ENCODE measurements at places on chromosomes 16 and 17.

DNA sequence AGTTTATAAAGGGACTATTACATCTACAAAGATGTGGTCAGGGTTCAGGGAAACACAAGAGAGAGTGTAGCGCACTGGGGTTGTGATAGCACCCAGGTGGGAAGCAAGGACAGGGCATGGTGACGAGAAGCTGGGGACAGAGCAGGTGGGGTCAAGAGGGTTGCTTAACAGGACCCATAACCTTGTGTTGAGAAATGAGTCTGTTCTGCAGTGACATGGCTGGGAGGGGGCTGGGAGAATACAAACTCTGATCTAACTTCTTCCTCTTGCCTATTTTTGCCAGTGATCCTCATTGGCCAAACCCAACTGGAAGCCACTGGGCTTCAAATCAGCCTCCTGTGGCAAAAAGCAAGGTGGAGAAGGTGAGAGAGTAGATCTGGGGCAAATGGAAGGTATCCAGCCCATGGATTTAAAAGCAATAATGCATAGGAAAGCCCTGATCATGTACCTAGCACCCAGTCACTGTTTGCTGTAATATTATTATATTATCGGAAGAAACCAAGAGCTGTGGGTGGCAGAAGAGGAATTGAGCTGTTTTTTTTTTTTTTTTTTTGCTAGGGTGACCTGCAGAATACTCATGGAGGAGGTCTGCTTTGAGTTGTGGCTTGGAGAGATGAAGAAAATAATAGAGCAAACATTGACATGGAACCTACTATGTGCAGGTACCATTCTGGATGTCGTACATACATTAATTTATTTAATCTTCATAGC, 76.9 kb upstream of the ZFHX3 start:
- no peak for DNase-seq

DNA sequence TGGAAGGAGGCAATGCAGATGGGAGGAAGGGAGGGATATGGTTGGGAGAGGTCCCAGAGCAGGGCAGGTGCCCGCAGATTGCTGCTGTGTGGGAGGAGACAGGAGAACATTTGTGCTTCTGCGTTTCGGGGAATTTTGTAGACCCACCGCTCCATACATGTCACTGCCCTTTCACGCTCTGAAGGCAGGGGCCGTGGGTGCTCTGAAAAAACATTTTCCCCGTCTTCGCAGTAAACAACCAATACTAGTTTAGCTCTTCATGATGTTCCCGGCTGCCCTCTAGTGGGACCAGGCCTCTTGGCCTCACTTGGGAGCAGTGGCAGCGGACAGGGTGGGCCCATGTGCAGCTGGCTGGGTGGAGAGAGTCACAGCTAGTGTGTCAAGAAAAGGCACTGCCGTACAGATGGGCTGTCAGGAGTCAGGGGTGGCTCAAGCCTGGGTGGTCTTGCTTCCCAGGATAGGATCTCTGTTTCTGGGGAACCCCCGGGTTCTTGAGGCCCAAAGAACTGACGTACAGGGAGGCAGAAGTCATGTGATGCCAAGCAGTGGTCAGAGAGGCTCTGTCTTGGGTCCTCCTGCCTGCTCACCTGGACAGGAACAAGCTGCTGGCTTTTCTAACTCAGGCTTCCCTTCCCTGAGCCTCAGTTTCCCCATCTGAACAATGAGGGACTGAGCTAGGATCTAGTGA, 46.5 kb upstream of the CPNE2 start:
- DNase-seq, result no peak

DNA sequence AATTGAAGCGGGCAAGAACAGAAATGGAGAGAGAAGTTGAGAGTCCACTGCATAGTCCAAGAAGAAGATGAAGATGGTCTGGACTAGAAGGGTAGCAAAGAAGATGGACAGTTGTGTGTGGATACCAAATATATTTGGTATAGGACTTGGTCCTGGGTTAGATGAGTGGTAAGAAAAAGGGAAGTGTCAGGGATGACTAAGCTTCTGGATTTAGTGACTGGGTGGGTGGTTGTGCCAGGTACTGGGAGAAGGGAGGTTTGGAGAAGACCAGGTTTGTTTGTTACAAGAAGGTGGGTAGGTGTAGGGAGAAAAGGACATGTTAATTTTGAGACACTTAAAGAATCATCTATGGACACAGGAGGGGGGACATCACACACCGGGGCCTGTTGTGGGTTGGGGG, 5.4 kb downstream of the VMP1 start:
- DNase-seq, result no peak

DNA sequence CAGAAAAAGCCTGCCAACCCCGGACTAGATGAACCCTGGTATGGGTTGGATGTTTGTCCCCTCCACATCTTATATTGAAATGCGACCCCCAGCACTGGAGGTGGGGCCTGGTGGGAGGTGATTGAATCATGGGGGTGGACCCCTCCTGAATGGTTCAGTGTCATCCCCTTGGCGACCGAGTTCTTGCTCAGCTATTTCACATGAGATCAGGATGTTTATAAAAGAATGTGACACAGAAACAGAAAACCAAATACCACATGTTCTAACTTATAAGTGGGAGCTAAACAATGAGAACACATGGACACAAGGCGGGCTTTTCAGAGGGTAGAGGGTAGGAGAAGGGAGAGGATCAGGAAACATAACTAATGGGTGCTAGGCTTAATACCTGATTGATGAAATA, 576.0 kb upstream of the HSBP1 start:
- no peak for DNase-seq

DNA sequence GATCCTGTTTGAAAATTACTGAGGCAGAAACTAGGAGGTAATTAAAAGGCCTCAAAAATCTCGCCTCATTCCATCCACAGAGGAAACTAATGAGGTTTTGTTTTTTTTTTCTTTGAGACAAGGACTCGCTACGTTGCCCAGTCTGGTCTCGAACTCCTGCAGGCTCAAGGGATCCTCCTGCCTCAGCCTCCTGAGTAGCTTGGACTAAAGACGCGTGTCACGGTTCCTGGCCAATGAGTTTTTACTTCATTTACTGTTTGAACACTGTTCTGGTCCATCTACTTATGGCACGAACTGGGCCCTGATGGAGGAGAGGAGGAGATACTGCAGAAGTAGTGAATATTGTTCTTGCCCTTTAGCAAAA, 600 bp upstream of the BLTP2 start:
- no peak for DNase-seq

DNA sequence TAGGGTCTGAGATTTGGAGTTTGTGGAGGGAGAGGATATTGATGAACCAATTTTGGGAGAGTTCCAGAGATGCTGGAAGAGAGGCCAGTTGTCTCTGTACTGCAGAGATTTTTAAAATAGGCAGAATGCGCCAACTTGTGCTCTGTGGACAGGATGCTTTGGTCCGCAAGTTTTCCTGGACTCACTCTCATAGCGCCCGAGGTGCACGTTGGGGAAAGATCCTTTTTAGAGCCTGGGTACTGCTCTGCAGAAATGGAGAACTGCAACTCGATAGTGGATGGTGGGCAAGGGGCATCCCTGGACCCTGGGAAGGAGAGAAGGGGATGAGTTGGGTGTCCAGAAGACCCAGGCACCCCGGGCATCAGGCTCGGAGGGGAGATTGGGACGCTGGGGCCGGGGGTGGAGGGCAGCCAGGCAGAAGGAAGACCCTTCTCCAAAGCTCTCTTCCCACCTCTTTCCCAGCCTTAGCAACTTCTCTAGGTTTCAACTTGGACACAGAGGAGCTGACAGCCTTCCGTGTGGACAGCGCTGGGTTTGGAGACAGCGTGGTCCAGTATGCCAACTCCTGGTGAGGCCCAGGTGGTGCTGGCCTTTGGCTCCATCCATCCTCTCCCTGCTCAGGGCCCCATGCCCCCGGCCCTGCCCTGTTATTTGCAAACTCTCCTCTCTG, 590 bp downstream of the ITGAX start:
- no peak for DNase-seq

DNA sequence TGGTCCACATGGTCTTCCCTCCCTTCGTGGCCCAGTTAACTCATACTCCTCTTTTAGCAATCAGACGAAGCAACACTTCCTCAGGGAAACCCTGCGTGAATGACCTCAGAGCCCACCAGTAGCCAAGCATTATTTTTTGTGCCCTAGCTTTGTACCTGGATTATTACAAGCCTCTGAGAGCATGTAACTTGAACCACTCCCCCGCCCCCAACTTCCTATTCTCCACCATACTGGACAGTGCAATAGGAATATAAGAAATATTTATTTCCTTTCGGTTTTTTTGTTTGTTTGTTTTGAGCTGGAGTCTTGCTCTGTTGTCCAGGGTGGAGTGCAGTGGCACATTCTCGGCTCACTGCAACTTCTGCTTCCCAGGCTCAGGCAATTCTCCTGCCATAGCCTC, 2.9 kb downstream of the CPPED1 start:
- DNase-seq, result no peak

- no peak for DNase-seq
Measured at GRCh38 chr16:52470585-52470984, 76.4 kb downstream of the TOX3 start.

- DNase-seq, result no peak
Measured at GRCh38 chr16:9479008-9479407, 387.6 kb downstream of the HAPSTR1 start.

DNA sequence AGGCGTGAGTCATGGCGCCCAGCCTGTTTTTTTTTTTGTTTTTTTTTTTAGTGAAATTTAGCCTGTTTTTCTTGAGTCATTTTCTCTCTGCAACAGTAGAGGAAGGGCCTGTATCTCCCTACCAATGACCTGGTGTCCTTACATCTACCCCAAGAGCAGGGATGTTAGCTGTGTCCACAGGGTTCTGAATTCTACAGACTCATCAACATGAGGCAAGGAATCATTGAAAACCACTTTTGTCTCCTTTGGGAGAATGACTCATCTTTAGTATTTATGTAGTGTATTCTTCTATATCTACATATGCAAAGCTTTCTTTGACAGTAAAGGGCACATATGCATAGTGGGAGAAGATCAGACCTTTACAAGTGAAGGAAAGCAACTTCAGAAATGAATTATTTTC, 105.3 kb downstream of the SPECC1 start:
- no peak for DNase-seq

GRCh38 chr16:61435346-61435745, 600.9 kb downstream of the CDH8 start:
- DNase-seq, result no peak

DNA sequence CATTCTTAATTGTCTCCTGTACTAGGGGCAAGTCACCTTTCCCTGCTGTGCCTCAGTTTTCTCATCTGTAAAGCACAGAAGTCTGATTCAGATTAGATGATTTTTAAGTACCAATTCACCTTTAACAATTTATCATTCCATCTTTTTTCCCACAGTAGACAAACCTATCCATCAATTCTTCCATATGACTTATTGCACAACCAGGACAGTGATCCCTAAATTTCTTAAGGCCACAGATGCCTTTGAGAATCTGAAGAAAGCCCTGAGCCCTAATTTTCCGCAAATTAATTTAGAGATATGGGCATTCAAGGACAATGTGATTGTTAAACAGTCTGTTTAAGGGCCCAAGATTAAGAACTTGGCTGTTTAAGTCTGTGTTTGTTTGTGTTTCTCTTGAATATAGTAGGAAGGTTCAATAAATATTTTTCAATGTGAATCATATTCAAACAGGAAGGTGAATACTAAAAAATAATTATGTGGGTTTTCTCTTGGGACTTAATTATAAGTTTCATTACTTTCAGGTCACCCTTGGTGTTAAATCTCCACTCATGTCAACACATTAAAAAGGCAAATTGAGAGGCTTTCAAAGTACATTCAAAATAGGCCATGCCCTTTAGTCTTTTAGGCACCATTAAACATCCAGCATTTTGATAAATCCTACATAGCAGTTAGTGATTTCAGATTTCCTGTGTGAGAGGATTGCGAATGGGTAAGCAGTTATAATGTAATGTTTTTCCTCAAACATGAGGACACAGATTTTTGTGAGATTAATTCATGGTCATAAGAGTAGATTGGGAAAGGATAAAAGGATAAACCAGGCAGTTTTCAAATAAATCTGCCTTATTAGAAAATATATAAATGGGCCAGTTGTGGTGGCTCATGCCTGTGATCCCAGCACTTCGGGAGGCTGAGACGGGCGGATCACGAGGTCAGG, 34.9 kb upstream of the MMD start:
- DNase-seq, result no peak

DNA sequence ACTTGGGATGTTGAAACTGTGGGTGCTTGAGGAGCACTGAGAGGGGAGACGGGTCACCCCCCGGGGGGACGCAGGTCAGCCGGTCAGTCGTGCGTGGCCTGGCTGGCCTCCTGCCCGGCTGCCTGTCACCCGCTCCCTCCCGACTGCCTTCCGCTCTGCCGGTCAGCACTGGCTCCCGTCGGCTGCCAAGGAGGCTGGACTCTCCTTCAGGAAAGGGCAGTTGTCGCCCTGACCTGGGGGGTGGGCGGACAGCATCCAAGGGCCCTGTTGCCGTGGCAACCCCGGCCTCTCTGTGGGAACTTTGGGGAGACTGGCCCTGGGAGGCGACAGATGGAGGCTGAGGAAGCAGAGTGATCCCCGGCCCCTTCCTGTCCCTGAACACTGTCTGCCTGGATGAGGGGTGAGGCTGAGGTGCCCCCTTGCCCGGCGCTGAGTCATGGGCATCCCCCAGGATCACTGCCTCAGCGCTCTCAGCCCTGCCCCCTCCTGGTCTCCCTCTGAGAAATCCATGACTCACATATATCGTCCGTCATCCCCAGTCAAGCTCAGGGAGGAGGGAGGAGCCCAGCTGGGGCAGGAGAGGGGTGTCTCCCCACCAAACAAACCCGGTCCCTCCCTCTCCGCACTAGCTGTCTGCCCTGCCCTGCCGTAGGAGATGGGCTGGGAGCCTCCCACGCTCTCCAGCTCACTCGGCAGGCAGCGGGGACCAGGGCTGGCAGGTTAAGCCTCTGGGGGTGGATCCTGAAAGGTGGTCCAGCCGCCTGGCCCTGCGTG, at the start of gene ADGRG1:
ADGRG1 (plus strand) TSS at position 623 of the 774 bp plus-strand sequence. CDS start 21,658 bp downstream, outside the sequence.
- DNase-seq, result peak; percentile 79

- no peak for DNase-seq
Measured at GRCh38 chr17:334974-335481, 17.6 kb downstream of the RPH3AL start.

- no peak for DNase-seq
Measured at GRCh38 chr16:56520251-56520577, 390 bp upstream of the BBS2 start.

DNA sequence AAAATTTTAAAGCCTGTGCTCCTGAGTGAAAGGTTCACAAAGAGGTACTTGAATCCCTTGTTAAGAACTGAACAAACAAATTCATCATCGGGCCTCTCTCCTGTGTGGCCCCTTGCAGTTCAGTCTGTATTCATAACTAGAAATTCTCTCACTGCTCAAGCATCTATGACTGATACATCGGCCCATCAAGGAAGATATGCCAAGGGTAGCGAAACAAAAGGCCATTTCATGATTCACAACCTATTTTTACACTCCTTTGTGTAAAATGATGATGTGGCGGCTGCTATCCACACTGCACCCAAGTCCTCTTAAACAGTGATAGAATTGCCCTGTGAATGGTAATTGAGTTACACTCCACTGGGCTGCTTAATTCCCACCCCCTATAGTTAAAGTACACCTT, 204.6 kb downstream of the STX8 start:
- DNase-seq, result no peak

- no peak for DNase-seq
Measured at GRCh38 chr16:67663151-67663876, 2.6 kb downstream of the PARD6A start.

DNA sequence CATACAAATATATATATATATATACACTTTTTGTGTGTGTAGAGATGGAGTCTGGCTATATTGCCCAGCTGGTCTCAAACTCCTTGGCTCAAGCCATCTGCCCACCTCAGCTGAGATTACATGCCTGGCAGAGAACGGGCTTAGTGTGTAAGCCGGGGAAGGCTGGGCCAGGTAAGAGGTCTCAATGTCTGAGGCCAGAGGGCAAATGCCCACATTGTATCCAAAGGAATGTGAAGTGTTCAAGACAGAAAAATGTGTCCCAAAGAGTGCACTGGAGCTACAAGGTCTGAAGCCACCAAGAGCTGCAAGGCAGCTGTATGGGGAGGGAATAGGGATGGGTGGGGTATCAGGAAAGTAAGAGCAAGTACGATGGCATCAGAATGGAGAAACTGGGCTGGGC, 8.8 kb downstream of the CD2BP2 start:
- no peak for DNase-seq
